Cardiac muscle cell (in vitro differentiated cells and primary cell): ENCODE measurements at places on chromosomes 16 and 17.

- peak; percentile 5 for DNase-seq
- peaks cover 57% of the 10 kb centered on the region for H3K36me3 ChIP-seq
- H3K4me3 ChIP-seq, result no peak overlapping the region
- peak overlapping the region; percentile 60 for H3K27ac ChIP-seq
- no peaks in the 10 kb centered on the region for H3K27me3 ChIP-seq
Observed at GRCh38 chr16:3745751-3746355, 28.5 kb upstream of the TRAP1 start.

DNA sequence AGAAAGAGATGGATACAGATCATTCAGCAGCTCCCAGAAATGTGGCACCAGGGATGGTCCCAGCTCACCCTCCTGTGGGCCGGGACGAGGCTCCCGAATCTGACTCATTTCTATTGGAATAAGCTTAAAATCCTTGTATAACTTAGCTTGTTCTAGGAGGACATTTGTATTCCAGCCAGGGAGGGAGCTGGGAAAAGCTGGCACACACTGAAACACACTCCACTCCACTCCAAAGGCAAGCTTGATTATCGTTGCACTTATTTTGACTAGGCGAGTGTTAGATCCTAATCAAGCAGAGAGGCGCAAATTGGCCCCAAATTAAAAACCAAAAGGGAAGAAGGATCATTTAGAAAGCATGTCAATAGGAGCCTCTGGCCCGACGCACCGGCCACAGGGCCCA, 339.5 kb downstream of the HS3ST4 start:
- H3K27me3 ChIP-seq, result no peaks in the 10 kb centered on the region
- H3K36me3 ChIP-seq, result no peaks in the 10 kb centered on the region
- H3K4me3 ChIP-seq, result no peak overlapping the region
- H3K4me1 ChIP-seq, result peaks cover 3% of the 10 kb centered on the region
- DNase-seq, result no peak
- H3K27ac ChIP-seq, result no peak overlapping the region

DNA sequence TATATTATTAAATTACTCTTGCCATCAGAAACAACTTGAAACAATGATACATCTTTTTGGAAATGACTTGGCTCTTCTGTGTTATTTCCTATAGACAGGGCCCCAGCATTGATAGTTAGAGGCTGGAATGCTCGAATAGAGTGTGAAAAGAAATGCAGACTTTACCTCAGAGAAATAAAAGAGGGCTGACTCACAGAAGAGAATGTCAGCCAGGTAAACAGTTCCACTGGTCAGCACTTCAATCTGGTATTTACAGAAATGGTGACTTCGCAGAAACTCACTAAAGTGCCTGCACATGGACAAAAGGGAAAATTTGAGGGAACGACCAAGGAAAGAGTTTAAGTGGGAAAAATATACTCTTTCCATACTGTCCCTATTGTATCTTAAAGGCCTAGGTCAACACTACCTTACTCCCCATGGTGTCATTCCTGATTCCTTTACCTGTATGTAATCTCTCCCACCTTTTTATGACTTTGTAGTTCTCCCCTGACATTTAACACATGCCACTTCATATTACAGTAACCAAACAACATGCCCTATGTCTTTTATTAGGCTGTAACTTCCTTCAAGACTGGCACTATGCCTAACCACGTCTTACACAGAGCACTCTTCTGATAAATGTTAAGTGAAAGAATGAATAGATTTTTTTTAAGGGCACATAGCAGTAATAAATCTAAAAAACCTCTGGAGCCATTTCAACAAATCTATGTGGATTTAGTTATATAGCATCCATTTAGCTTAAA, 36.7 kb downstream of the AKAP10 start:
- peak overlapping the region; percentile 29 for H3K27ac ChIP-seq
- no peak overlapping the region for H3K4me3 ChIP-seq
- H3K27me3 ChIP-seq, result no peaks in the 10 kb centered on the region
- peaks cover 35% of the 10 kb centered on the region for H3K36me3 ChIP-seq

DNA sequence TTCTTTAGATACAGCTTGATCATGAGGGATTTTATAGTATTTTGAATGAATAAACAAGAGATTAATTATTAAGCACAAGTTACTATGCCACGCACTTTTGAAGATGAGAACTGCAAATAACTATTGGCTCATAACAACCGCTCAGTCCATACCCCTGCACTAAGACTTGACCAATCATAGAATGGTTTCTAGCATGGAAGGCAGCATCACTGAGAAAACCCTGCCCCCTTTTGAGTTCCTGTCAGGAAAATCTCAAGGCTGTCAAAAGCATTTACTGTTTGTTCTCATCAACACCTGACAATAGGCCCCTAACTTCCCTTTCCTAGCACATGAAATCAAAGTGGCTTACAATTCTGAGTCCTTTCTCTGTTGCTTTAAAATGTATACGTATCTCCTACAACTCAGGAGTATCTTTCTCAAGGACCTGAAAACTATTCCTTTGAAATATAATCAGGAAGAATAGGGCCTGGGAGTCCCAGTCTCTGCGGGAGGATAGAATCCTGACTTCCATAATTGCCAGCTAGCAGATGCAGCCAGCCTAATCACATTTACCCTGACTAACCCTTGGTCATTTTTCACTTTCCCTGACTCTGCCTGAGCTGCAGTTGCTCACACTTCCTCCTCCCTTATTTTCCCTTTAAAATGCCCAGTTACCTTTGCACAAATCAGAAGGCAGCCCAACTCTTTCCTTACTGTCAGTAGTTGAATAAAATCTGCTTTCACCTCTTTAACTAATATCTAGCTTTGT, 9.1 kb upstream of the MMD start:
- DNase-seq, result no peak
- H3K4me1 ChIP-seq, result peaks cover 8% of the 10 kb centered on the region
- no peaks in the 10 kb centered on the region for H3K36me3 ChIP-seq

DNA sequence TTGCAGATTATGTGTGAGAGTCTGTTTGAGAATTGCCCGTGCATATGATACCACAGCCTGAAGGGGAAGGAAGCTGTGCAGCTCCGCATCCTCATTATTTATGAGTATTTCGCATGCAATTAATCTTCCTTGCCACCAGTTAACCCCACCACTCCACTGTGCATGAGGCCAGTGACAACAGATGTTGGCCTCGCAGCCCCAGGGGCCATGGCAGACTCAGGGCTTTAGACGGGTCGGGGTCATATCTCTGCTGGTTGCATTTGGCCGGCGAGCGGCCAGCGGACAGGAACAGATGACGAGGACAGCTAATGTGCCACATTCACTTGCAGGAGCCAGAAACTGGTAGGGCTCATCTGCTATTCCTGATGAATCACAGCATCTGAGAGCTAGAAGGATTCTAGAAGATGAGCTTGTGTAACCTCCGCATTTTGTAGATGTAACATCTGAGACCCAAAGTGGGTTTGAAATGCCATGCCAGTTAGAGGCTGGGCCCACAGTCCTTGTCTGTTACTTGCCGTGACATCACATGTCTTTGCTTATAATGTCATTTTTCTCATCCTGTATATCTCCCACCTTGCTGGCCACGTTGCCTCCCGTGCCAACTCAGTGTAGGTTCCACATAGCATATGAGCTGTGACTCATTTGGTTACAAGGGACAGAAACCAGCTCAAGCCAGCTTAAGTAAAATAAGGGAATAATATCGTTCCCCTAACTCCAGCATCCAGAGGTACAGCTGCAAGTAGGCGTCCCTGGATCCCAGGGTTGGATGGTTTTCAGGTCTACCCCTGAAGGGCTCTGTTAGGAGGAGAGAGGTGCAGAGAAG, 137.2 kb downstream of the SNX29 start:
- no peak for DNase-seq
- H3K27ac ChIP-seq, result no peak overlapping the region
- H3K36me3 ChIP-seq, result no peaks in the 10 kb centered on the region

DNA sequence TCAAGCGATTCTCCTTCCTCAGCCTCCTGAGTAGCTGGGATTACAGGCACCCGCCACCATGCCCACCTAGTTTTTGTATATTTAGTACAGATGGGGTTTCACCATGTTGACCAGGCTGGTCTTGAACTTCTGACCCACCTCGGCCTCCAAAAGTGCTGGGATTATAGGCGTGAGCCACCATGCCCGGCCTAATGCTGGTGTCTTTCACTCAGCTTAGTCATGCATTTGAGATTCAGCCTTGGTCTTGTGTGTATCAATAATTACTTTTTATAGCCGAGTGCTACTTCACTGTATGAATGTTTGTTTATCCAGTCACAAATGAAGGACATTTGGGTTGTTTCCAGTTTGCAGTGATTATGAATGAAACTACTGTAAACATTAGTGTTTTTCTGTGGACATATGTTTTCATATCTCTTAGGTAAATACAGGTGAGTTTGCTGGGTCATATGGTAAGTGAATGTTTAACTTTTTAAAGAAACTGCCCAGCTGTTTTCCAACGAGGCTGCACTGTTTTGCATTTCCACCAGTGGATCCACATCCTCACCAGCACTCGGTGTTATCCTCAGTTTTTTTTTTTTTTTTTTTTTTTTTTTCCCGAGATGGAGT, 11.0 kb upstream of the PLCG2 start:
- no peak overlapping the region for H3K4me3 ChIP-seq
- H3K27me3 ChIP-seq, result no peaks in the 10 kb centered on the region
- no peaks in the 10 kb centered on the region for H3K36me3 ChIP-seq
- no peaks in the 10 kb centered on the region for H3K4me1 ChIP-seq

DNA sequence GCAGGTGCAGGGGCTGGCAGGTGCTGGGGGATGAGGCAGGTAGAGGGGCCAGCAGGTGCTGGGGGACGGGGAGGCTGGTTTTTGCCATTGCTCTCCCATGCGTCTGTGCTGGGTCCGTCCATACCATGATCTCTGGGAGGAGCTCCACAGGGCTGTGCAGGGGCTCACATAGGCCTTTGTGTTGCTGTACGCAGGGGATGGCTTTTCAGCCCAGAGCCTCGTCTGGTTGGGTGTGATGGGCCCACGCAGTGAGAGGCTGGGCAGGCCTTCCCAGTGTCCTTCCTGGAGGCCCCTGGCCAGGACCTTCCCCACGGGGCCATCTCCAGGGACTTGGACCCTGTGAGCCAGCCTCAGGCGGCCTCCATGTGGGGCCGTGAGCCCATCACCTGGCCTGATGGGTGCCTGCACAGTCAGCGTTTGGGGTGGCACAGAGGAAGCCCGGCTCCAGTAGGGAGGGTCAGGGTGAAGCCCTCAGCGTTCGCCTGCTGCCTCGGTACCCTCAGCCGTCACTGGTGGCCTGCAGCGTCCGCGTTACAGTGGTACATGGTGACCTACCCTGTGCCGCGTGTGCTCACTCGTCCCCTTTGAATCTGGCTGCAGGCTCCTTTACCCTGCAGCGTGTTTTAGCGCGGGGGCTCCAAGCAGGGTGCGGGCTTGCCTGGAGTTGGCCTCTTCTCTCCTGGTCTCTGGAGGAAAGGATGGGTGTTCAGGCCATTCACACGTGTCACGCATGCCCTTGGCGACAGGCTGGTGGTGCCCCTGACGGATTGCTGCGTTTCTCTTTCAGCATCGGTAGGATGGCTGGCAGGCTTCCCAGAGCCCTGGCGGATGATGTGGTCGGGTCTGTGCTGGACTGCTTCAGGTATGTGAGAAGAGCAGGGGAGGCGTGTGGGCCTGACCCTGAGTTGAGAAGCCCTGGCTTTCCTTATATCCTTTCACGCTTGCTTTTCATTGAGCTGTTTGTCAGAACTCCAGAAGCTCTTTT, 30.6 kb downstream of the ZNF750 start:
- H3K27ac ChIP-seq, result peak overlapping the region; percentile 69
- peaks cover 27% of the 10 kb centered on the region for H3K4me1 ChIP-seq
- H3K27me3 ChIP-seq, result no peaks in the 10 kb centered on the region
- no peaks in the 10 kb centered on the region for H3K36me3 ChIP-seq

DNA sequence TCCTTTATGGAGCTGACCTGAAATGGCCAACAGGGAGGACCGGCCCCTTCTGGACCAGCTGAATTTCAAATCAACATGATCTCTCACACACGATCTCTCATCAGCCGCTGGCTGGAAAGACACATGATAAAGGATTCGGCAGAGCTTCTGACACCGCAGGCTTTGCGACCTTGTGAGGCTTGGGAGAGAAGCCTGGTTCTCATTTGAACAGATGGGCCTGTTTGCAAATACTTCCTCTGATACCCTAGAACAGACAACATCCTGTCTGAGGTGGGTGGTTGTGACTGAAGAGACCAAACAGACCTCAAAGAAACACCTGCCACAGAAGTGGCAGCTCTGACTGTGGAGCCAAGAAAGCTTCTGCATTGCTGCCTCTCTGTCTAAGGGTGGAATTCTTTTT, 77.9 kb upstream of the SDK2 start:
- peaks cover 14% of the 10 kb centered on the region for H3K4me1 ChIP-seq
- DNase-seq, result no peak
- no peak overlapping the region for H3K27ac ChIP-seq
- no peak overlapping the region for H3K4me3 ChIP-seq
- H3K36me3 ChIP-seq, result no peaks in the 10 kb centered on the region
- no peaks in the 10 kb centered on the region for H3K27me3 ChIP-seq

DNA sequence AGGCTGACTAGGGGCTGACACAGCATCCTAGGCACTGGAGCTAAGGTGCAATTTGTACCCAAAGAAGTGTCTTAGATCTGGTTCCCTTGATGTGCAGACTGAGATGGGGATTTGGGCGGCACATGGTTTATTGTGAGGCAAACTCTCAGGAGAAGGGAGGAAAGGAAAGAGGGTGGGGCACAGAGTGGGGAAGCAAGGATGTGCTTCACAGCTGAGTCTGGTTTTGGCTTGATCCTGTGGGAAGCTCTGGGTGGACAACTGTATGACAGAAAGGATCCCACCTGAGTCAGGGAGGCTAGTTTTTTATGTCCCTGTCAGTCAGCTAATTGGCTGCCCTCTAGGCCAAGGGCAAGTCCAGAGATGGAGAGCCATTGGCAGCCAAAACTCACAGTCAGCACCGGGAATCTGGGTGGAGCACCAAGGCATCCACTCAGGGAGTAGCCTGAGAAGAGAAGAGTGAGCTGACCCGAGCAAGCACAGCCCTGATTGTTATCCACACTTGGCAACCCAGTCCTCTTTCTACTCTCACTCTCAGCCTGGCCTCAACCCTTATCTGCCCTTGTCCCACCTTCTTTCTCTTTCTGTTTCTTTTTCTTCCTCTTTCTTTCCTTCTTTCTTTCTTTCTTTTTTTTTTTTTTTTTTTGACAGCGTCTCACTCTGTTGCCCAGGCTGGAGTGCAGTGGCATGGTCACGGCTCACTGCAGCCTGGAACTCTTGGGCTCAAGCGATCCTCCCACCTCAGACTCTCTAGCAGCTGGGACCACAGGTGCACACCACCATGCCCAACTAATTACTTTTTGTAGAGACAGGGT, 12.0 kb downstream of the ARL4D start:
- no peaks in the 10 kb centered on the region for H3K36me3 ChIP-seq
- H3K4me3 ChIP-seq, result no peak overlapping the region
- DNase-seq, result no peak
- H3K27me3 ChIP-seq, result no peaks in the 10 kb centered on the region
